ENCODE measurements at places on chromosomes 5 and 9. TPM values are rescaled to one million over a fixed set of nuclear protein-coding genes. Genes with fewer than 3 reads are reported as not detected.

GPR151 gene
- total RNA-seq = 0.07 TPM

DNA sequence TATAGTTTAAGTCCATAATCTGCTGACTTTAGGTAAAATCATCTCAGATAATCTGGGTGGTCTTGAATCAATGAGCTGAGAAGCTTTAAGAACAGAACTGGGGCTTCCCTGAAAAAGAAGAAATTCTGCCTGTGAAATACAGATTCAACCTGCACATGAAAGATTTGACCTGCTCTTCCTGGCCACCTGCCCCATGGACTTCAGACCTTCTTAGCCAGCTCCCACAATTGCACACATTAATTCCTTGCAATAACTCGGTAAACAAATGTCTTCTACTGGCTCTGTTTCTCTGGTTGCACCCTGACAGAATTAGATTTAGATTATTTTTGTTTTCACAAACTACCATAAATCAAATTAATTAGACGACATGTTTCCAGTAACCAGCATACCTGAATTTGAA, 2117.9 kb upstream of the C9orf72 start:
- no peak for DNase-seq

DNA sequence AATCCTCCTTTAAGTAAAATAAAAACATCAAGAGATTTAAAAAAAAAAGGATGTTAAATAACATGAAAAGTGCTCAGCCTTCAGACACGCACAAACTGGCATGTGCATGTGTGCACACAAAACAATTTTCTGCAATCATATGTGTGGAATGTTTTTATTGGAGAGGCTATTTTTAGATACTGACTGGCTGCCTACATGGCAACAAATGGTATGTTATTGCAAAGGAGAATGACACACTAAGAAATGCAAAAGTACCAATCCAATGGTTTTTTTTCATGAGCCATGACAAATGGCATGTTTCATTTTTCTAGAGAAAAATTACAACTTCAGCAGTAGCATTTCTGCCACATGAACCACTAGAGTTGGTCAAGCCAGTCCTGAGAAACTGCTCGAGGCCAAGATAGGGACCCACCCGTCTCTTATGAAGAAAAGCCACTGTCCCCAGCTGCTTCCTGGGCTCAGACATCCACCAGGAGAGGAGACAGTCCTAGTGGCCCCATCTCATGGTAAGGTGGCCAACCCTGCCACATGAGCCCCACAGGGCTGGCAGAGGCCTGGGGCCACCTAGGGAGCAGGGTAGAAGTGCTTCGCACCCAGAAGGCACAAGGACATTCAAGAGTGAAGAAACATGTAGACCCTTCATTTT, 116.4 kb downstream of the MYO10 start:
- no peak for DNase-seq

DNA sequence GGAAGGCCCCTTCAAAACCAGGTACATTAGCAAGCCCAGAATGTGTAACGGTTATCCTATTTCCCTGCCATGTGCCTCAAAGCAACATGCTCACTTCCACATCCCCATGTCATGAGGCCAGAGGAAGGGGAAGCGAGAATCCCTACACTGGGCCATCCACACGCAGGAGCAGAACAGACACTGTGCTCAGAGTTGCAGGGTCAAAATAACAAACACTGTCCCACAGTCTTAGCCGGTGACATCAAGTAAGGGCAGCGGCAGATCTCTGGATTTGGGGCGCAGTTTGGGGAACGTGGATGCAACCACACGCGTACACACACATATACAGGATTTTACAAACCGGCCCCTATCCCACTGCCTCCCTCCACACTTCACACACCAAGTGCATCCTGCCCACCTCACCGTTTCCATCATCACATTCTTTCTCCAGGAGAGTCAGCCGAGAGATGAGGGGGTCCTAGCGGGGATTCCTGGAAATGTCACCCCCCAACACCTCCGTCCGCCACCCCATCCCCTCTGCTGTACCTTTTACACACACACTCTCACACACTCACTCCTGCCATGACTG, 776 bp downstream of the APBA1 start:
- no peak for DNase-seq

Data from H7 (cell line).